BJ (cell line): ENCODE measurements at places on chromosomes 3 and 15.

- no peak for DNase-seq
Measured at GRCh38 chr3:133475245-133476010, 75.6 kb downstream of the BFSP2 start.

DNA sequence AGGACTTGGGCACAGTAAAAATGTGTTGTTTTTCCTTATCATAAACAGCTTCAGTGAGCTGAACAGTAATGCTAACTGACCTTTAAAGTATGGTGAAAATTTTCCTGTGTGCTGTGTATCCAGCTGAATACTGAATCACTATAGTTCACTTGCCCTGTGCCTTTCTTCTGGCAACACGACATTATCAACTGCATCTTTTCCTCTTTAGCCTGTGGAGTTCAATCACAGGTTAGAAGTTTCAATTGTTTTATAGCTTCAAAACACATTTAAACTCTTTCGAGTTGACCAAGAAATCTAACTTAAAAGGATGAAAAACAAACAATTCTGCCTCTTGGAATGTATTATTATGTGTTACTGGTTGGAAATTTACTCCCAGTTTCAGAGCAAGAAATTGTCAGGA, 1120.7 kb upstream of the ALCAM start:
- DNase-seq, result no peak

DNA sequence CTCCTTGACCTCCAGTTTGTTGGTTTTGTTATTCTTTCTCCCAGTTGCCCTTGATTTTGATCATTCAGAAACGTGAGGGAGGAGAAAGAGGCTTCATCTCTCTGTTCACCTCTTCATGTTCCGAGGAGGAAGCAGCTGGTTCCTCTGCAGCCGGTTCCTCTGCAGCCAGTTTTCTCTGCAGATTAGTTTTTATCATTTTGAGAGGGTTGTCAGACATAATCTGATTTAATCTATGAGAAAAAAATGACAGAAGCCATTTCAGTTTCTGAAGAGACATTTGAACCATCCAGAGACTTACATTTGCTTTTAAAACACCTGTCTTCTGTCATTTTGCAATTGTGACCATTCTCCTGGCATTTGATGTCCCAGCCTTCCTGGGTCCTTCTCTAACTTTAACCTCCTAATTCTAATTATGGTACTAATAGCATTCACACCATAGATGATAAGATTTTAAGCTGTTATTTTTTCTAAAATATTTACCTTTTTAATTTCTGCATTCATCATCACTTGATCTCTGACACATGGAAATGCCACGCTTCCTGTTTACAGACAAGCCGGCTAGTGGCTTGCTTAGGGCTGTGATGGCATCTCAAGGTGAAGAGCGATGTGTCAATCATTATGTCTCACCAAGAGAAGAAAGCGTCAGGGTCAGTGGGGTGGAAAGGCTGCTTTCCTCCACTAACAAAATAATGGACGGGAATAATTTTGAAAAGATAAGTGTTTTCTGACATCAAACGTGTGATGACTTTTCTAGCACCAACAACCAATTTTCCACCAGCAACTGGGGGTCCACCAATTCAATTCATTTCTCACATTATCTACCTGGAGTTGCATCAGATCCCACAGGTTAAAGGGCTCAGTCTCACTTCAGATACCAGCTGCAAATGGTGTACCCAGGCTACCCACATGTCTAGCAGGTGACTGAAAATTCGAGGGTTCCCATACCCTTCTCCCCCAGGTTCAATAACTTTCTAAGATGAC, 76.4 kb downstream of the CHRNA7 start:
- no peak for DNase-seq

GRCh38 chr3:127234778-127235177, 41.8 kb downstream of the PRR23E start:
- DNase-seq, result no peak

- DNase-seq, result no peak
Measured at GRCh38 chr3:150577855-150578254, 25.3 kb upstream of the SELENOT start.

DNA sequence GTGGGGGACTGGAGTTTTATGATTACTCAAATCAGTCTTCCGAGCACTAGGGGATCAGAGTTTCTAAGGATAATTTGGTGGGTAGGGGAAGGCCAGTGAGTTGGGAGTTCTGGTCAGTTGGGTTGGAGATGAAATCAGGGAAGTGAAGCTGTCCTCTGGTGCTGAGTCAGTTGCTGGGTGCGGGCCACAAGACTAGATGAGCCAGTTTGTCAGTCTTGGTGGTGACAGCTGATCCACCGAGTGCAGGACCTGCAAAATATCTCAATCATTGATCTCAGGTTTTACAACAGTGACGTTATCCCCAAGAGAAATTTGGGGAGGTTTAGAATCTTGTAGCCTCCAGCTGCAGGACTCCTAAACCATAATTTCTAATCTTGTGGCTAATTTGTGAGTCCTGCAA, 249.4 kb downstream of the FAM43A start:
- no peak for DNase-seq

DNA sequence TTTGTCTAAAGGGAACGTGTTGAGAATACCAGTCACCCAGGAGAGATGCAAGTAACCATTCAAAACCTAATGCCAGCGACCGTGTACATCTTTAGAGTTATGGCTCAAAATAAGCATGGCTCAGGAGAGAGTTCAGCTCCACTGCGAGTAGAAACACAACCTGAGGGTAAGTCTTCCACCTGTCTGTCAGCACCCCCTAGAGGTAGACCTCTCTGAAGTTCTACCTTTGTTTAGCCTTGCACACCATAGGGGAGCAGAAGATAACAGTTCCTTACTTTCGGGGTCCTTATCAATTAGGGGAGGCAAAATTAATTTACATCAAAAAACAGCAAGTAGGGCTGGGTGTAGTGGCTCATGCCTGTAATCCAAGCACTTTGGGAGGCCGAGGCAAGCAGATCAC, 124.4 kb downstream of the HCN4 start:
- no peak for DNase-seq

DNA sequence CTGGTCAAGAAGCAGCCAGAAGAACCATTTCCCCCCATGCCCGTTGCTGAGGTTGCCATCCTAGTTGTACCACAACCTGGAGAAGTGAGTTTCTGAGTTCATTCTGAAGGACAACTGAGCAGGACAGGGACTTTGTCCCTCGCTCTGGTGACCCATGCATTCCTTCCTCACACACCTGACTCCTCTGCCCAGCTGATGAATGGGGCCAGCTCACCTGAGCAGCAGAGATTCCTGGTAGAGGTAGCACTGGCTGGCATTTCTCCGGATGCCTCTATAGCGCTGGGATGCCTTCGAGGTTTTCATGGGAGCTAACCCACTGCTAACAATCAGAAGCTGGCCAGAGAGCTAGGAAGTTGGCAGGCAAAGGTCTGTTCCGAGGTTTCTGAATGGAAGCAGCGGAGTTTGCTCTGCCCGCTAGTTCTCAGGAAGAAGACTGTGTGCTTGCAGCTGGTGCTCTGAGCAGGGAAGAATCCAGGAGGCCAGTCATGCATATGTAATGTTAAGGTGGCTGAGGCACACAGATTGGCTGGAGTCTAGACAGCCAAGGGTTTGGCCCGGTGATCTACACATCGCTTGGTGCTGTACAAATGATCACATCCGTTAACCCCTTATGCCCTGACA, at the start of gene TMC3:
Gene TMC3, minus strand, starts transcription at position 439 of the 621 bp plus-strand sequence. Its CDS starts 136 bp downstream, at position 303.
- no peak for DNase-seq

GRCh38 chr3:1908651-1909445, 189.8 kb upstream of the CNTN4 start:
- DNase-seq, result no peak

- DNase-seq, result no peak
Measured at GRCh38 chr15:49421991-49422390, 1.1 kb upstream of the FGF7 start.

- DNase-seq, result peak; percentile 97
Measured at GRCh38 chr3:170802164-170803151, 67.5 kb downstream of the RPL22L1 start.

GRCh38 chr3:27322634-27323033, 46.5 kb downstream of the NEK10 start:
- no peak for DNase-seq

GRCh38 chr15:85543741-85544155, 163.3 kb downstream of the AKAP13 start:
- no peak for DNase-seq

DNA sequence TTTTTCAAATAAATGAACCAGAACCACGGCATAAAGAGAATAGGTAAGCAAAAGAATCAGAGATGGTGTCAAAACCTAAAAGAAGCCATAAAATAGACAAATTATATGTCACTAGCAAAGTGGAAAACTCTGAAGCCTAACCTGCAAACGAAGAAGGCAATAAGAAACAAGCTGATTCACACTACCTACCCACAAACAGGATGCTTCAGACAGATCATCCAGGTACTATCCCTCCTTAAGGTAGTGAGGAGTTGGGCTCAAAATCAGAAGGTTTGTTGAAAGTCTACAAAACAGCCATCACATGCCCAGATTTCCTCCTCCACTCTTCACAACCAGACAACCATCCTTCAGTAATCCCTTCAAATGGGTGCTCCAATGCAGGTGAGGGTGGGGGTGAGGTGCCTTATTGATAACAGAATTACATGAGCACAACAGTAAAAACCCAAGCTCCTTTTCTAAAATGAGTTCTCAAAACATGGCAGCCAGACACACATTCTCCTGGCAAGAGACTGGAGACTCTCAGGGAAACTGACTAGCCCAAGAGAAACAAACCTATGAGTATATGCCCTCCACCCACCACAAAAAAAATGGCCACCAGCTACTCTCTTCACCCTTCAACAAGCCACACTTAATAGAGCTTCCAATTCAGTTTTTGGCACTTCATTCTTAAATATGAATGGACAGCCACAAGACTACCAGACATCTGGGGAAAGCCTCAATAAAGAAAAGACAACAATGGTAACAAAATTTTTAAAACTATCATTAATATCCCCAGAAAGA, 6.4 kb downstream of the KPNA1 start:
- DNase-seq, result no peak

DNA sequence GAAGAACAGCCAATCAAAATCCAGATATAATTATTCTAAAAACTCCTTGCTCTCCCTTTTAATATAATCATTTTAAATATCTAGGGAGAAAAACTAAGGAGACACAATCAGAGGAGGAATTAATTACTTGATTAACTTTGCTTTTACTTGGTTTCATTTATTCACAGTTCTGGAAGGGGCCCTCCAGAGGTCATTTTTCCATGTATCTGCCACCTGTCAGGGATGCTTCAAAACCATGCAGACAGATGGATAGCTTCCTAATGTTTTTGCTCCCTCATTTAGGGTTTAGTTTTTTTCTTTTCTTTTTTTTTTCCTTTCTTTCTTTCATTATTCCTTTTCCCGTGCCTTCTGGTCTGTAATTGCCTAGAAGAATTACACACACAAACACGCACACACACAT, 438.1 kb upstream of the ARPP21 start:
- no peak for DNase-seq

- no peak for DNase-seq
Measured at GRCh38 chr3:174204765-174205164, 654.4 kb upstream of the NAALADL2 start.

GRCh38 chr3:140021269-140021668, 86.3 kb downstream of the CLSTN2 start:
- no peak for DNase-seq

- DNase-seq, result no peak
Measured at GRCh38 chr3:58272891-58273290, 33.2 kb upstream of the RPP14 start.
